ENCODE measurements at places on chromosomes 2 and 18.
A peak's percentile ranks its signal among the peaks of the same experiment; 100 is the strongest.

- no peak for DNase-seq
These were observed 131.9 kb upstream of the ZNF516 start for GRCh38 chr18:76626991-76627390.

DNA sequence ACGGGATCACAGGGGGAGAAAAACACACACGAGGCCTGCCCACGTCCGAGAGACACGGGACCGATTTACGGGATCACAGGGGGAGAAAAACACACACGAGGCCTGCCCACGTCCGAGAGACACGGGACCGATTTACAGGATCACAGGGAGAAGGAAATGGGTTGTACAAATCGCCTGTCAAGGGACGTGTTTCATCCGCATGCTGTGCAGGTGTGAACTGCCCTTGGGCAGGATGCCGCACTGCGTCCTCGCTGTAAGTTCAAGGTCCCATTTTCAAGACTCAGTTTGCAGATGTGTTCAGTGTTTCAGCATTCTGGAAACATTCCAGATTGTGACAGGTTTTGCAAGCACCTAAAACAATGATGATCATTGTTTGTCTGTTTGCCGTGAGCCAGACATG is 2.3 kb upstream of the KCNG2 start:
- no peak for DNase-seq

DNA sequence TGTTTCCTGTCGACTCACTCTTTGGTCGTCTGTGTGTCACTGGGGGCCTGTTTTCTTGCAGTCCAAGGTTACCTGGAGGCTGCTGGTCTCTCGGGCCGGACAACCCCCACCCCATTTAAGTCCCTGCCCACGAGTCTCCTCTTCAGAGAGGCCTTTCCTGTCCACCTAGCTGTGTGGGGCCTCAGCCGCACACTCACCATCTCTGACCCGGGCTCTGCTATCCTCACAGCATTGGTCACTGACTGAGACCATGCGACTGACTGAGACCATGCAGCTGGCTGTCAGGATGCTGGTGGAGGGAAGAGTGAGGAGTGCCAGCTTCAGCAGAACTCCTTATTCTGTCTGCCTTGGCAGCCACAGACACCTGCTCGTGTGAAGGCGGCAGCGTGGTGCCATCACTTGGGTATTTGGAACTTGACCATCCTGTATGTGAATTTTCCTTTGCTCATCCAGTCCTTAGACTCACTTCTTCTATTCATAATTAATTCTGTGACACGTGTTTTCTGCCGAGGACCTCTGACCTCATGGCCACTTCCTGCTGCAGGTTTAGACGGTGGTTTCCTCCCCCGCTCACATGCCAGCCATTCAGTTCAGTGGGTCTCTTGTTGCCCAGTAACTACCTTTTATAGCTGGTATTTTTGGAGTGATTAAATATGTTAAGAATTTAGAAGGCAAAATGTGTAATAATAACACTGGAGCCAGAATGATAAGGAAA is 47.5 kb upstream of the ASB1 start:
- DNase-seq: no peak

DNA sequence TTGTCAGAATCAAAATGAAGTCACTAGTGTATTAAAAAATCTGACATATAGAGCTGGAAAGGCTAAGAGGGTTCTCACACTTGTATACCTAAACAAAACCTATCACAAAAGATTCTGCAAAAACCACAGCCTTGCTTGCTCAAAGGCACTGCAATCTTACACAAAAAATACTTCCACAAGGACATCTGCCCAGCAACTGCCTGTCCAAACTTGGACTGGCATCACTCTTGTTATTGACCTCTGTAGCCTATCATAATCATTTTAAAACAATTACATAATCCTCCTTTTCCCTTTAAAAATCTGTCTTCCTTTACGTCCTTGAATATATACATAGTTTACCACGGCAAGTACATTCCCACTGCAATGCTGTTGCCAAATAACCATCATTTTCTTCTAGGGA is 19.9 kb downstream of the CHMP3 start:
- no peak for DNase-seq

GRCh38 chr2:238820916-238821315 is 27.0 kb upstream of the TWIST2 start:
- DNase-seq: no peak

- no peak for DNase-seq
These were observed 36.4 kb upstream of the LMAN1 start for GRCh38 chr18:59395226-59396175.

- no peak for DNase-seq
These were observed 1.6 kb downstream of the DSC2 start for GRCh38 chr18:31100436-31101182.

DNA sequence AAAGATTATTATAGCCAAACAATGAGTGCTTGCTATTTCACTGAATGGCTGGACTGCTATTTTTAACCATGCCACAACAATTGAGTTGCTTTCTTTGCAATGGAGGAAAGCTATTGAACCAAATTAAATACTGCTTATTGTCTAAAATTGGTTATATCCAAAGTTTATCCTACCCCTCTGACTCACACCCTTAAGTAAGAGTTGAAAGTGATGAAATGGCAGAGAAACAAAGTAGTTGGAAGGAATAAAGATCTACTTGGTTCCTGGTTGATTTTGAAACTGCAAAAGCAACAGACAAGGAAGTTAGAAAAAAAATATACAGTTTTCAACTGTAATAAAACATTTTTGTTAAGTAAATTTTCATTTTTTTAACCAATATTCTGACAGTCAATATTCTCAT is 47.5 kb downstream of the EML4 start:
- no peak for DNase-seq

DNA sequence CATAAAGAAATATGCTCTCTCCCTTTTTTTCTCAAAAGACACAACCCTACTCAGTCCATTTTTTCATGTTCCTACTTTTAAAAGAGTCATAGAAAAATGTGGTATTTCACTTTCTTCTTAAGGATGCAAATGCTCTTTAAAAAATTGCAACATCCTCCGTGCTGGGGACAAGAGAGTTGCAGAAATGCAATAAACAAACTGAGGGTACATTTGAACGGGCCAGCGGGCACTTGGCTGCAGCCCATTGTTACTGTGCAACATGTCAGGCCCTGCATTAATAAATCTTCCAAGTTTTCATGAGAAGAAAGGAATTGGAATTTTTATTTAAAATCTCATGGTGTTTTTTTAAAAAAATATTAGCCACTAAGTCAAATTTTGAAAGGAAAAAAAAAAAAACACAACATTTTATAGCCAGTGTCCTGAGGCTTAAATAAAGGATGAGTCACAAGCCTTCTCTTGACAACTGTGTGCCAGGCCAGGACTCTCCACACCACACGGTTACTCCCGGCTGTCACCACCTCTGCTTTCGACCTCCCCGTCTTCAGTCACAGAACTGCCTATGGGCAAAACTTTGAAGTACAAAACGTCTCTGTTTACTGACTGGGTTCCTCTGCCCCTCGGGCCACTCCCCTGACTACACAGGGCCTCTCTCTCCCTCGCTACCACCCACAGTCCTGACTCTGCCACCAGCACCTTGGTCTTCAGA is 57.5 kb upstream of the MFF start:
- DNase-seq: no peak

DNA sequence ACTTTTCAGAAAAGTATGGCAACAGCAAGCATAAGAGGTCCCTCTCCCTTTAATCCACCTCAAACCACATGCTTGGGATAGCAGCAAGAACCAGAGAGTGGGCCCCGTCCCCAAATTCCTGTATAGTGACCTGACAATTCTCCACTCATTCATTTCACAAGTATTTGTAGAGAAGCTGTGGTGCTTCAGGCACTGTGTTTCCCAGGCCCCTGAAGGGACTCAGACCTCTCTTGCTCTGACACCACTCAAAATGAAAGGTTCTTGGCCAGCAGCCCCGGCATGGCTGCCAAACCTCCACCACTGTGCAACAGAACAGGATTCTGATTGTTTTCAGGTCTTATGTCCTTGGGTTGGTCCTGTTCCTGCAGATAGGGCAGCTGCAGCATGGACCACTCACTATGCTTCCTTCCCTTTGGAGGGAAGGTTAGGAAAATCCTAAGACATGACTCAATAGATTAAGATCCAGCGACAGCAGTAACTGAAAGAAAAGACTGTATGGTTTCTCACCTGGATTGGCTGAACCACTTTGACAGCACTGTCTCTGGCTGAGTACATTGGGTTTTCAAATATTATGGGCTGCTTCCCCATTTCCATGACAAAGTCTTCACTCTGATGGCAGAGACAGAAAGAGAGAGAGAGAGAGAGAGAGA is 67.6 kb downstream of the DHRS9 start:
- no peak for DNase-seq

DNA sequence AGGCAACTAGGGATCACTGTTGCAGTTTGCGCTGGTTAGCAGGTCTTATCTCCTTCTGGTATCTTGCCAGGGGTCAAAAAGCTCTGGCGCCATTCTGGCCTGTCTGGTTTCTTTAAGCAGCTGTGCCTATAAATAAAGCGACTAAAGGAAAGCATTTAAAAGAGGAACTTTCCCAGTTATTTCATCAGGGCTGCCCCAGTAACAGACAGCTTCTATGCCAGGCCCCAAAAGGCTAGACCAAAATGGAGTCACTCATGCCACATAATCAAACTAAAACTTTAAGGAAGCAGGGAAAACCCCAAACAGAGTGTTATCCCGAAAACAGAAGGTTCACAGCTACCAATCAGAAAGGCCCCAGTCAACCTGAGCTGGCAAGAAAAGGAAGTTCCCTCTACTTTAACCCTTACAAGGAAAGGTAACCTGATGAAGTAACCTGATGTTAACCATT is 41.2 kb upstream of the HNRNPA3 start:
- no peak for DNase-seq

DNA sequence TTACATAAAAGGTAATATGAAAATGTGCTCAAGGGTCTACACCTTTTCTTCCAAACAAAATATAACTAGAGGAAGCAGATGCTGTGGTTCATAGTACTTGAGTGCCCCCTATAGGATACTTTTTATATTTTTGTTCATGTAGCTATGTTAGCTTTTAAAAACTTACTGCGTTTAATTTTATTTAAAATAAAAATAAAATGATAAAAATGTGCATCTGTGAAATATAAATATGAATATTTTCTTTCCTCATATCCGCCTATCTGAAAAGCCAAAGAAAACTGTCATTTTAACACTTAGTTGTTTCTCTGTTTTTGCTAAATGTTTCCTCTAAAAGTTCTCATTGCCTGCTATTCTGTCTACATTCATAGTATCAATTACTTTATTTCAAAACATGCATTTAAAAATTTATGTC is 9.6 kb upstream of the LRP1B start:
- DNase-seq: no peak

DNA sequence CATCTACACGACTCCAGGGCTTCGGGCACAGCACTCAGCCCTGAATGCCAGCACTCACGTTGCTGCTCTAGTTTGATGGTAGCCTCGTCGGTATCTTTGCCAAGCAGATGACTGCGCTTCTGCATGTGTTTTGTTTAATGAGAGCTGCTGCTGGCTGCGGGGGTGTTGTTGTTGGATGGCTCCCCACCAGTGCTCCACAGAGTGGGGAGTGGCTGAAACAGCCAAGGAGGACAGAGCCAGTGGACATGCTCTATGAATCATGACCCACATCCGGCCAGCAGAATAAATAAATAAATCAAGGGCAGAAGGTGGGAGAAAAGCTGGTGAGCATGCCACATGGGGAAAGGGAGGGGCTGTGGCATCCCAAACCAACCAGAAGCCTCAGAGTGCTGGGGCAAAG is 131.2 kb upstream of the SOX11 start:
- DNase-seq: no peak

DNA sequence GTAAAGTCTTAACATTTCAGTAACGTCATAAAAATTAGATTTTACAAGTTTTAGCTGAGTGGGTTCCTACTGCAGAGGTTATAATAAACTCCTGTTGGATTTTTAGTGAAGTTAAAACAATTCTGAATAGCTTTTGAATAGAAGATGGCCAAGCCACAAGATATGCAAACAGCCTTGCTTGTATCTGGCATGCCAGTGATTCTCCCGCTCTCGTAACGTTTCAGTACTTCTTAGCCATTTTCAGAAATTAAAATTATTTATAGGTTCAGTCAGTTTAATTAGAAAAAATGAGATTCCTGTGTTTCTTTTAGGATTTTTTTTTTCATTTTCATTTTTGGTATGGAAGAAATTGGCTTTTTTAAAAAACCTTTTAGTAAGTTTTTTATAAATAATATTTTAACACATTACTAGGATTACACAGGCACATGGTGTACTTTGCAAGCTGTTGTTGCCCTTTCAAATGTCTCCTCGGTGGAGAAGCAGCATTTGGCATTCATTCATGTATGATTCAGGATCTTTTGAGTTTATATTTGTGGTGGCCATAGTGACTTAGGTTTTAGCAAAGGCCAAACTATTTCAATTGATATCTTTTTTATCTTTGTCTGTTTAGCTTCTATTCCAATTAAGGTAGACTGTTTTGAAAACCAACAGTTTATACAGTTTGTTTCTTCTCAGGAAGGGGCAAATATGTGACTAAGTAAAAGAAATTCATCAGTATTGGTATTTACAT is 30.6 kb upstream of the RND3 start:
- DNase-seq: no peak

- DNase-seq: no peak
These were observed 16.5 kb downstream of the TMEM178A start for GRCh38 chr2:39682066-39682692.

DNA sequence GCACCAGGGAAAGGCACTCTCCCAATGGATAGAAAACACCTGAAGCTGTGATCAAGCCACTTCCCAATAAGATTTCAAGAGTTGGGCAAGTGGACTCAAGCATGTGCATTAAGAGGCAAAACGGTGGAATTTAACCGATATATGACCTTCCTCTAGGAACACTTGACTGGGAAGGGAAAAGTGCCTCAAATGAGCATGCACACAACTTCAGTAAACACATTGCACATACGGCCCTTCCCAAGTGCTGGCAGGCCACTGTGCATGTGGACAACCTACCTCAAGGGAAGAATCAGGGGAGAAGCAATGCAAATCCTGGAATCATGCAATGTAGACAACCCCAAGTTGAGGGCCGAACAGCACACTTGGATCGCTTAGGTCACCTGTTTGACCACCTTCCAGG is 23.9 kb upstream of the SH3RF3 start:
- DNase-seq: no peak

DNA sequence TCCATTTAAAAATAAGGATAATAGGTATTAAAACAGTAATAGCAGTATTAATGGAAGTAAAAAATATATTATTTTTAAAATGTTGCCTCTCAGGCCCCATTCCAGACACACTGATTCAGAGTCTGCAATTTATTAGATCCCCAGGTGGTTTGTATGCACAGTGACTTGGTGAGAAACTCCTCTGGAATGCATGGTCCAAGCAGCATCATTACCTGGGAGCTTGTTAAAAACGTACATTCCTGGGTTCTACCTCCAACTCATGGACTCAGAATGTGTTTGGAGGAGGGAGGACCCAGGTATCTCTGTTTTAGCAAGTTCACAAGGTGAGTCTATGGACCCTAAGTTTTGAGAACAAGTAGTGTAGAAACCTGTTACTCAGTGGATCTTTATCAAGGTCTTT is 95.6 kb downstream of the ITGA4 start:
- DNase-seq: no peak

- DNase-seq: peak; percentile 50
These were observed 82.0 kb downstream of the SMAD7 start for GRCh38 chr18:48868468-48869466.

- DNase-seq: no peak
These were observed 18.3 kb downstream of the IL1B start for GRCh38 chr2:112818094-112818902.
